ENCODE measurements at places on chromosomes 13 and 19. TPM values are rescaled to one million over a fixed set of nuclear protein-coding genes. Genes with fewer than 3 reads are reported as not detected.
A peak's percentile ranks its signal among the peaks of the same experiment; 100 is the strongest.

- DNase-seq: no peak
Observed at GRCh38 chr19:39131255-39131755, 5.7 kb downstream of the PAK4 start.

DNA sequence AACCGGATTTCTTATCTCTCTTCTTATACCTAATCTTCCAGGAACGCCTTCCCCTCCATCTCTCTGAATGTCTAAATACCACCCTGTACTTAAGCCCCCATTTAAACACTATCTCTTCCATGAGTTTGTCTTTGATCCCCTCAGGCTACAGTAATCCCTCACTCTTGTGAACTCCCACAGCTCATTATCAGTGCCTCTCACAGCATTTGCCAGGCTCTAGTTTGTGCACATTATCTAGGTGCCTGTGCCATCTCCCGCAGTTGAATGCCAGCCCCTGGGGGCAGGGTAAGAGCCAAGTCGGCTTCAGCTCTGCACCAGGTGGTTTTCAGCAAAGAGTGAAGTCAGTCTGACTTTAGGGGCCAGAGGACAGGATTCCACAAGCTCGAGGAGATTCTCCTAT lies 71.4 kb downstream of the FREM2 start:
- no peak for DNase-seq

DNA sequence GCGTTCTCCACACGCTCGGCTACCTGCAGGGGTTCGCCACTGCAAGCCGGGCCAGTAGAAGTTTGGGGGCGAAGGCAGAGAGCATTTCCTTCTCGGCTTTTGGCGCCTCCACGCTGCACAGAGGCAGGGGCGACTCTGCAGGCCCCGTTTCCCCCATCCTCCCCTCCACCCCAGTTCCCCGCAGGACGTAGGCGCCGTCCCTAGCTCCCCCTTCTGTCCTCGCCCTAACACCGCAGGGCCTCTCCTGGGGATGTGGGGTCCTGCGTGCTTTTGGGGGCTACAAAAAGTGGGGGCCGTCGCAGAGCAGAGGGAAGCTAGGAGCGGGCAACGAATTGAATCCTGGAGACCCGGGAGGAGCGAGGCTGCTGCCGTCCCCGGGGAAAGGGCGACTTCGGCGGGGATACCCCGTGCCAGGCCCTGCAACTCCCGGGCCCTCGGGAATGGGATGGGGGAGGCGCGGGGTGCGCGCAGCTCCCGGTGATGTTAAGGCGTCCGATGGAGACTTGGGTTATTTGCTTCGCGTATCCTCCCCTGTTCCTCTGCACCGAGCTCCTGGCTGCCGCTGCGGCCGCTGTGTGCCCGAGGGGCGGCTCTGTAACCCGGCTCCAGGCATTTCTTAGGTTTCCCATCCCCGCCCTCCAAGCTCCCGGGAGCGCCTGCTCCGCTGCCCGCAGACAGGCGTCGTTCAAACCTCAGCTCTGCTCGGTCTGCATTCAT lies 255.9 kb upstream of the SOX21 start:
- no peak for DNase-seq

DNA sequence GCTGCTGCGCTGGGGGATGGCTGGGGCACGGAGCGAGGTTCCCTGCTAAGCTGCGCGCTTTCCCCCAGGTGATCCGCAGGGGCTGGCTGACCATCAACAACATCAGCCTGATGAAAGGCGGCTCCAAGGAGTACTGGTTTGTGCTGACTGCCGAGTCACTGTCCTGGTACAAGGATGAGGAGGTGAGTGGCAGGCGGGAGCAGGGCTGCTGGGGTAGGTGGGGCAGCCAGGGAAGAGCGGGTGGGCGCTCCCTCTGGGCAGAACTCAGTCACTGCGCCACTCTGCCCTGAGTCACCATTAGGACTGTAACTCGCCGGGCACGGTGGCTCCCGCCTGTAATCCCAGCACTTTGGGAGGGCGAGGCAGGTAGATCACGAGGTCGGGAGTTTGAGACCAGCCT lies 23.8 kb downstream of the TMED1 start:
- no peak for DNase-seq

CGB3 gene
- not detected for total RNA-seq

HIF3A gene
- total RNA-seq: not detected

GRCh38 chr19:1373534-1374249 lies 10.0 kb upstream of the NDUFS7 start:
- DNase-seq: no peak

GRCh38 chr19:13339869-13340268 lies 166.4 kb downstream of the CACNA1A start:
- DNase-seq: no peak

GRCh38 chr19:10863107-10863717 lies 8.1 kb upstream of the CARM1 start:
- DNase-seq: no peak

- no peak for DNase-seq
Observed at GRCh38 chr19:53576941-53577653, 39.2 kb downstream of the ZNF331 start.

KLK14 gene
- 0.68 TPM for total RNA-seq

- peak; percentile 75 for DNase-seq
Observed at GRCh38 chr19:48469289-48469881, at the start of gene CYTH2. TSS of gene CYTH2 (plus strand) at chr19:48469369. CDS start at chr19:48469508, 139 bp downstream.

DNA sequence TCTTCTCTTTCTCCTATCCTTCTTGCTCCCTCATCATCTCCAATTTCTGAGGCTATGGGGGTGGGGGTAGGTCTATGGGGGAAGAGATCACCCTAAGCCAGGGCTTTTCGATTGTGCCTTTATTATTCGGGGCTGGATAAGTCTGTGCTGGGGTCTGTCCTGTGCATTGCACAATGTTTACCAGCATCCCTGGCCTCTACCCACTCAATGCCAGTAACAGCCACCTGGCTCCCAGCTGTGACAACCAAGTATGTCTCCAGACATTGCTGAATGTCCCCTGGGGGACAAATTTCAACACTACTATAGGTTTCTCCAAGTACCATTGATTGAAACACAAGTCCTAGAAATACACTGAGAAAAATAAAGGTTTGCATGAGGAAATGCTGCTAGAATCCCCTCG lies 13.2 kb downstream of the CBY2 start:
- no peak for DNase-seq

GRCh38 chr19:40278361-40279035 lies 6.6 kb downstream of the AKT2 start:
- no peak for DNase-seq

ENOX1 gene
- total RNA-seq: not detected

ZBTB7A gene
- 26.0 TPM for total RNA-seq

- no peak for DNase-seq
Observed at GRCh38 chr13:109728791-109729731, 57.3 kb downstream of the IRS2 start.

GRCh38 chr19:40363069-40363468 lies 14.6 kb downstream of the PLD3 start:
- DNase-seq: no peak

DNA sequence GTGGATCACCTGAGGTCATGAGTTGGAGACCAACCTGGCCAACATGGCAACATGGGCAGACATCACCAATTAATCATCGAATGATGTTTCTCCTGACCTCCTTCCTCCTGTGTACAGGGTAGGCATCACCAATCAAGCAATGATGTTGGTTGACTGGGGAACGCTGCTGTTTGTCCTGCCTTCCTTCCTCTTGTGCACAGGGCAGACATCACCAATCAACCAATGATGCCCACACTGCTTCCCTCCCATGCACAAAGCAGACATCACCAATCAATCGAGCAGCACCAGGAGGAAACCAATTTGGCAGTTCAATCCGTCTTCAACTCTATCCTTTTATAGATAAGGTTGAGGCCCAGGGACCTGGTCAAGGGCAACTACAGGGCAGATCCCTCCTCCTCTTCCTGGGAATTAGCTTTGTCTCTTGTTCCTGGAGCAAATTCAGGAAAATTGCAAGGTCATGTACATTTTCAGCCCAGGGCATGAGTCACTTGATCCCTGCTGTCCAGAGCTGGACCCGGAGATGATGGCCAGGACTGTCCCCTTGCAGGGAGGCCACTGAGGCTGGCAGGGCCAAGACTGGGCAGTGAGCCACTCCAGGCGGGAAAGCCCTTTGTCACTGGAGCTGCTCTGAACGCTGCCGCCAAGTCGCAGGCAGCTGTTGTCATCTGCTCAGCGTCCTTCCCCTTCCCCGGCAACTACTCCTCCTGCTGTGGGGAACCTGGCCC lies 5.3 kb upstream of the CSNK1G2 start:
- DNase-seq: no peak

DNA sequence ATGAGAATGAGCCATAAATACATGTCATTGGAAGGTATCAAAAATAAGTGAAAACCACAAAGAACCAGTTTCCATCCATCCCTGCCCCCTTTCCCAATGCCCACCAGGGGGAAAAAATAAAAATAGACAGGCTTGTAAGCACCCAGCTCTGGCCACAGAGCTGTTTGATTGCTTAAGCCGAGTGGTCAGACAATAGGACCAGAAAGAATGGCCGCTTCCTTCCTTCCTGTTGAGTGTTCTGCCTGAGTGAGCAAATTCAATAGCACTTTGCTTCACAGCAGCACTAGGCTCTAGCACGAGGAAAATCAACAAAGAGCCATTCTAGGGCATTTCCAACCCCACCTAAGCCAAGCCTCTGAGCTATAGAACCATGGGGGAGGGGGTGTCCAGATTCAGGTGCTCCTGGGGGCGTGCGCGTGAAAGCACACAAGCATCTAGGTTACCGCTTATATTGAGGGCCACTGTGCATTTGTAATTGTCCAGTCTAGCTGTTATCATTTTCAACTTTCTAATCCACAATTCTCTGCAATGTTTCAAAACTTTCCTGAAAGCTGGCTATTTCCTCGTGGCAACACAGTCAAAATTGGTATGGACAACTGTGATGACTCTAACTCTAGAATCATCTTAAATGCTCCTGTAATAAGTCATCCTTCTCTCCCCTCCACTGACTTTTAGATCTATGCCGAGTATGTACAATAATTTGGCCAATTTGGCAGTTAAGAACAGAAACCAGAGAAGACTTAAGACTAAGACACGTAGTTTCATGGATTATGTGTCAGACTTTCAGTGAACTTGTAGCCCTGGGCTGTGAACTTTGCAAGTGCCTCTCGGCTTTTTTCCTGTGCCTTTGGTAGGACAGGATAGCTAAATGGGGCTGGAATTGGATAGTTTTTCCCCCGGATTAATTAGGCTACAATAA lies 64.3 kb downstream of the SPRY2 start:
- no peak for DNase-seq

- DNase-seq: no peak
Observed at GRCh38 chr19:10205636-10206035, 10.9 kb upstream of the DNMT1 start.

- DNase-seq: no peak
Observed at GRCh38 chr13:21911646-21912298, 240.9 kb downstream of the FGF9 start.

DNA sequence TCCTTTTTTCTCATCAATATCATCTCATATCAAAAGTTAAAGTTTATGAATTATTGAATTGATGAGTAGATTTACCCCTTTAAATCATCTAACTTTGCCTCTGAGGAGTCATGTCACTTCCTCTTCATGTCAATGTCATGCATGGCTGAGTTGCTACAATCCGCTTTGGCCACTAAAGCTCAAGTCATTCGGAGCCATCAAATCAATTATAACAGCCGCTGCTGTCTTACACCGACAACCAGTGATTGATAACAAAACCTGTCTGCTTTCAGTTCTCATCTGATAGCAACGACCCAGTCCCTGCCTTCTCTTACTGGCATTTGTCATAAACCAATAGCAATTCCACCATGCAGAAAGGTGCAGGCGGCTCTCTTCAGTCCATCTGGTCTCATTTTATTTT lies 429.3 kb downstream of the DIAPH3 start:
- DNase-seq: no peak

GRCh38 chr19:7500811-7501450 lies 12.1 kb upstream of the PEX11G start:
- DNase-seq: no peak

- DNase-seq: no peak
Observed at GRCh38 chr13:51479199-51479523, 26.3 kb upstream of the INTS6 start.

TUBA3C gene
- total RNA-seq: not detected

- no peak for DNase-seq
Observed at GRCh38 chr19:44741258-44741731, 7.2 kb upstream of the BCL3 start.

DIRAS1 gene
- total RNA-seq: 0.11 TPM

- DNase-seq: no peak
Observed at GRCh38 chr19:7349231-7349591, 474 bp downstream of the ARHGEF18 start.

POU4F1 gene
- 0.25 TPM for total RNA-seq

DNA sequence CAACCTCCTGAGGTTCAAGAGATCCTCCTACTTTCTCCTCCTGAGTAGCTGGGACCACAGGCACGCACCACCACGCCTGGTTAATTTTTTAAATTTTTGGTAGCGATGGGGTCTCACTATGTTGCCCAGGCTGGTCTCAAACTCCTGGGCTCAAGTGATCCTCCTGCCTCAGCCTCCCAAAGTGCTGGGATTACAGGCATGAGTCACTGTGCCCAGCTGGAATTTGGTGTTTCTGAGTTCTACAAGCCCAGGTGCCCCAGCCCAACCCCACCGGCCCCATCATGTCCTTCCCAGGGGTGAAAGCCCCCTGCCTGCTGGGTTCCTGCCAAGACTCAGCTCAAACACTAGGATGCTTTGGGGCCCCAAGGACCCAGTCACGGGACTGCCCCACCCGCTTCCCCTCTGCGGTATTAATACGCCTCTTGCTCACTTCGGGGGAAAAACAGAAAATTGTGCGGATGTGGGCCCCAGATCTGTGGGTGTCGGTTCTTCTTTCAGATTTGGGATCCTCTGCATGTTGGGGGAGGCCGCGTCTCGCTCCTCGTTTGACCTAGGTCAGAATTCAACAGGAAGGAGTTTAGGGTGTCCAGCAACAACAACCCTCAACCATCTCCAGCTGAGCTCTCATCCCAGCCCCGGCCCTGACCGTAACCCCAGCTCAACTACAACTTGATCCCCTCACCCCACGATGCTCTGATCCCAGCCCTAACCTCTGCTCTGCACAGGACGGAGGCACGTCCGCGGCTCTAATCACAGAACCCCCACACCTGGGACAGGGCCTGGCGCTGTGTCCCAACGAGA lies 3.7 kb upstream of the FCER2 start:
- peak; percentile 61 for DNase-seq

SLC7A9 gene
- not detected for total RNA-seq

DNA sequence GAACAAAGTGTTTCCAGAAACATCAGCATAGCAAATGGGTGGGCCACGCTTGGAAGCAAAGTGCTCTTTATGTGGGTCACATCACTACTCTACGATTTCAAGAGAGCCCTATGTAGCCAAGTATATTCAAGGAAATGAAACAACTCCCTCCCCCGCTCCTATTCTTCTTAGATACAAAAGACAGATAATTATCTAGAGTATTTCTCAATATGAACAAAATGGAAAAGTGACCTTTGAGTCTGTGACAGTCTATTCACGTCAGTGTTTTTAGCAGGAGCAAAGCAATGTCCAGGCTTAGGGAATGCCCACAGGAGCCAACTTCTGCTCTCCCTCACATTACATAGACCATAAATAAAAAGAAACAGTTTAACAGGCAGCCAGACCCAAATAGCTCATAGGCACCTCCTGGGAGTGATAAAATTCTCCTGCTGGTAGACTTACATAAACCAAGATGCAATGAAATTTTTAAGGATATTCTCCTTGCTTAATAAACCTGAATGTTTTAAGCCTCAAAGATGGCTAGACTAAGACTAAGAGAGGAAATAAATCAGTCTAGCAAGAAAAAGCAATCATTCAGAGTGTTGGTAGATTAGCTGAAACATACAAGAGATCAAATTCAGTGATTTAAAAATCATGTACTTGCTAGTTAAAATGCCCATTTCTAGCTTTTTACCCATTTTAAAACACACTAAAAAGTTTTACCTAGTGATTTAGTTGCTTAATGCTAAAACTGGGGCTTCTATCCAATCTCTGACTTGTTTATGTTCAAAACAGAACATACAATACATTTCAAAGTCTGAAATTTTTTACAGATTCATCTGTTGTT lies 182.8 kb downstream of the RGCC start:
- DNase-seq: no peak

GRCh38 chr19:44003461-44004009 lies 778 bp downstream of the ZNF230 start:
- DNase-seq: no peak

Data from activated naive CD4-positive, alpha-beta T cell treated with anti-CD3 and anti-CD28 coated beads, Interleukin-2, amount 50 U/mL, for 72 hours (primary cell).